ENCODE measurements at places on chromosomes 3 and 15. TPM values are rescaled to one million over a fixed set of nuclear protein-coding genes. Genes with fewer than 3 reads are reported as not detected.

The SATB1 gene
- 137 TPM for total RNA-seq

DNA sequence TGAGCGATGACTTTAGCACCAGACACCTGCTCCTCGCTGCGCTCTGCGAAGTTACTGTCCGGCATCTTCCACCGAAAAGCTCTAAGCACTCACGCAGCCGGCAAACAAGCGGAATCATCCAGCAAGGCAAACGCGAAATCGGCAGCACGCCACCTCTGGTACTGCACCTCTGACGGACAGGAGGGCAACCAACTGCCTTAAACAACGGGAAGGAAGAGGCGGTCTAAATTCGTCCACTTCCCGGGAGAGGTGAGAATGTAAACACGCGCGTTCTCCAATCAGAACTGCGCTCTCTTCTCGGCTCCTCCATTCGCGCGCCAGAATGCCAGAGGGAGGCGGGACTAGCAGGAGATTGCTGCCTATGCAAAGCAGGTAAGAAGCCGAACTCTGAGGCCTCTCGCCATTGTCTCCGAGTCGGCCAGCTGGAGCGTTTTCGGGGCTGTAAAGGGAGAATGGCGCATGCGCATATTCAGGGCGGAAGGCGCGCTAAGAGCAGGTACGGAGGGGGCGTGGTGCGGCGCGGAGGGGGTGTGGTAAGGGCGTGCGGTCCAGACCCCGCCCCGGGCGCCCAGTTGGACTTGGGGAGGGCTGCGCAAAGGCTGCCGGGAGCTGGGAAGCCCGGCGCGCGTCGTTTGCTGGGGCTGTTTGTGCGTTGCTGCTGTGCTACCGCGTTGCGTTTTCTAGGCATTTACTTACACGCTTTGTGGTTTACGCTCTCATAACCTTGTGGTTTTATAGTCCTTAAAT lies at the start of the genes BTD and HACL1:
Gene BTD (plus strand): TSS at position 347 of the 747 bp plus-strand sequence. CDS start 33,695 bp downstream, outside the sequence.
Gene HACL1 (minus strand): TSS at position 171 of the 747 bp plus-strand sequence. CDS start 106 bp downstream, at position 65.
- DNase-seq, result peak; percentile 98

The GREM1 gene
- not detected for total RNA-seq

DNA sequence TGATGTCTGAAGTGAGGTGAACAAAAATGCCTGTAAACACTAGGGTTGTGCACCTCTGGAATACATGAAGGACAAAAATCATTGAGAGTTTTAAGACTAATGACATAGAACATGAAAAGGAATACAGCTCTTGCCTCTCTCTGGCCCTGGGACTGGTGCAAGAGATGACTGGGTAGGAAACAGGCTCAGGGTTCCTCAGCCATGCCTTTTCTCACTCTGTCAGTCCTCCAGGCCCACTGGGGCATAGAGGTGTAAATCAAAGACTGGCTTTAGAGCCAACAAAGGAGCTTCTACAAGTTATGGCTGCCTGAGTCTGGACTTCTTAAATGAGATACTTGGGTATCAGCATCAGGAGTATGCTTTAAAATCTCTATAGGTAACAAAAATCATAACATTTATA lies 554.7 kb upstream of the KCNMB2 start:
- no peak for DNase-seq

DNA sequence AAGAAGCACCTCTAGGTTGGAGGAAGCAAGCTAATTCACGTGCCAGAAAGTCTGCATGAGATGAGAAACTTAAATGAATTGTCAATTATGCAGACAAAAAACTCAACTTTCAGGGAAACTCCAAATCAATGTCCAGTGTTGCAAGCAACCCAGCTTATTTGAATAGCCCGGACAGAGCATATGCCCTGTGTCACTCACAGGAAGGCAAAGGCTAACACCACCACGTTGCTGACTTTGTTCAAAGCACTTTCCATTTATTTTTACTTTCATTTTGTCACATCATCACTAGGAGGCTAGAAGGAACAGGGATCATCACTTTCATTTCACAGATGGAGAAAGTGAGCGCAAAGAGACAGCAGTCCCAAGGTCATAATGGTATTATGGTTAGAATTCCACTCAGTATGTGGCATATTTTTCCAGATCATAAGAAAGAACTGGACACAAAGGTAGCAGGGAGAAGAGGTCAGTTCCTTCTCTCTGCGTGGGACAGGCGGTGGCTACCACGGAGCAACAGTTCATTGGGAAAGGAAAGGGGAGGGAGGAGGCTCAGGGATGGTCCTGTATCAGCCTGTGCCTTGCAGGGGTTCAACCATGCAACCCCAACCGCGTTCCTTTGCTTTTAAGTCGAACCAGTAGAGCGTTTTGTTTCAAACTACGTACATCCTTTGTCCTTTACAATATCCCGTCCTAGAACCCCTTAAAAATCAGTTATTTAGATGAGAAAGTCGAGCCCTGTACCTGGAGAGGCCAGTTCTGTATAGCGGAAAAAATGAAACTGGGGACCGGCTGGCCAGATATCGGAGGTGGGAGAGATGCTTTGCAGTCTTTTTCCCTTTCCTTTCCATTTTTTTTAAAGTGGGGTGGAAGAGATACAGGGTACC lies 1.1 kb downstream of the HEG1 start:
- DNase-seq, result peak; percentile 25

The CCR1 gene
- total RNA-seq, result 26.0 TPM

The FAM81A gene
- not detected for total RNA-seq

DNA sequence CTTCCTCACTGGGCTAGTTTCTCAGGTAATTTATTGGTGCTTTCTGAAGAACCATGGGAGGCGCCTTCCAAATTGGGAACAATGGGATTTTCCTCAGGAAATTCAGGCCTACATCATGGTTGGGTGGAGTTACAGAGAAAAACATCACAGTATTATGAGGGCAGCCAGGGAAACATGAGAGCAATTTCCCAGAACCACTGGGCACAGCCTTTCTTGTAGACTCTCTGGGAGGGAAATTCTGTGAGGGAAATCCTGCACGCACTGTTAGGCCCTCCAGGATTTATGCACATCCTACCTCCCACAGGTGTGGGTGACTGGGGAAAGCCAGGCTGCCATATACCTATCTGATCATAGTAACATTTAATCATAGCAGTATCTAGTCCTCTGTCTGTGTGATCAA lies 13.2 kb downstream of the POPDC2 start:
- no peak for DNase-seq

GRCh38 chr3:14562121-14562890 lies 22.2 kb upstream of the GRIP2 start:
- DNase-seq, result no peak

- DNase-seq, result no peak
Observed at GRCh38 chr3:195612075-195612800, 28.5 kb upstream of the APOD start.

DNA sequence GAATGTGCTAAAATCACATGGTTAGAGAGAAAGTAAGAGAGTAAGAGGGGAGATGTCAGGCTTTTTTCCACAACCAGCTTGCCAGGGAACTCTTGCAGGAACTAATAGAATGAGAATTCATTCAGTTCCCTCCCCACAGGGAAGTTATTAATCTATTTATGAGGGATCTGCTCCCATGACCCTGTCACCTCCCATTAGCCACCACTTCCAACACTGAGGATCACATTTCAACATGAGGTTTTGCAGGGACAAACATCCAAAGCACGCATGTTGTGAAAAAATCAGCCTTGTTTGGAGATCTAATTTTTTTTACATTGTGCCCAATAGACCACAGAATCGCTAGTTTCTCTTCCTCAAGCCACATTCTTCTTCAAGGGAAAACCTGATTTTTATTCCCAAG lies 904.0 kb downstream of the TBL1XR1 start:
- no peak for DNase-seq

The GRK7 gene
- 0.16 TPM for total RNA-seq

The ZBBX gene
- total RNA-seq, result not detected

GRCh38 chr15:50180091-50180490 lies 1.9 kb upstream of the SLC27A2 start:
- no peak for DNase-seq

DNA sequence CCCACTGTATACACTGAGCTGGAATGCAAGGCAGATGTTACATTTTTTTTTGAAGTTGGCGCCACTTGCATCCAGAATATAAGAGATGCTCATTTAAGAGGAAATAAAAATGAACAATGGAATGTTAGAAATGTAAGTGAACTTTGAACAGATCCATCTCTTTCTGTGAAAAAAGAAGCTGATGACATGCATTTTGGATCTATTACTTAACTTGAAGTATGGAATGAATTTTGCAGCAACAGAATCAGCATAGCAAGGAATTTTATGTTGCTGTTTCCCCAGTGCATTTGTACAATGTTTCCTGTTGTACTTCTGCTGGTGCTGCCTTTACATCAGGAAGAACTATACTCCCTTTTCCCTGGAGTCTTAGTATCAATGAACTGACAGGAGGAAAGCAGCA lies 178.2 kb downstream of the LSAMP start:
- no peak for DNase-seq

- DNase-seq, result no peak
Observed at GRCh38 chr3:197023998-197024651, 5.5 kb downstream of the MELTF start.

GRCh38 chr3:114538211-114538610 lies 244.4 kb downstream of the TIGIT start:
- no peak for DNase-seq

- DNase-seq, result no peak
Observed at GRCh38 chr3:49132437-49133225, at the start of gene LAMB2. Gene LAMB2, minus strand, starts transcription at chr3:49133050. Its CDS starts 183 bp downstream, at chr3:49132867.

The PLS1 gene
- total RNA-seq, result 1.6 TPM

The BFSP2 gene
- not detected for total RNA-seq

GRCh38 chr3:99767291-99767690 lies 50.4 kb upstream of the CMSS1 start:
- no peak for DNase-seq

GRCh38 chr3:137924628-137925027 lies 85.3 kb upstream of the CLDN18 start:
- DNase-seq, result no peak

The MESP1 gene
- total RNA-seq, result 2.9 TPM

DNA sequence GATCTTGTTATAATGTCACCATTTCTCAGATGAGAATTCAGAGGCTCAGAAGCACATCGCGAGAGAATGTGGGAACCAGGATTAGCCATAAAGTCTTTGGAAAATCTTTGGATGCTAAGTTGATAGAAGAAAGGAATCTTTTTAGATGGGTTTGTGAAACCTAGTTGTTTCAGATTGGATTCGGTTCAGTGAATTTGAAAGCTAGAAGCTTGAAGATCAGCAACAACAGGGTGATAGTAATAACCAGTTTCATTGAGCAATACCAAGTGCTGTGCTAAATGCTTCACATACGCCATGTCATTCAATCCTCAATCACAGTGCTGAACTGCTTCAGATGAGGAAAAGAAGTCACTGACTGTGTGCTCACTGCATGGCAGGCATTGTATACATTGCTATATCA lies 47.4 kb upstream of the MITF start:
- DNase-seq, result no peak

GRCh38 chr15:98257290-98257689 lies 296.8 kb downstream of the ARRDC4 start:
- no peak for DNase-seq

GRCh38 chr3:54969652-54970051 lies 41.8 kb upstream of the LRTM1 start:
- no peak for DNase-seq
